ENCODE measurements at places on chromosomes 3 and 15. TPM values are rescaled to one million over a fixed set of nuclear protein-coding genes. Genes with fewer than 3 reads are reported as not detected.

The CA12 gene
- total RNA-seq = 5.4 TPM

The OSTN gene
- 0.26 TPM for total RNA-seq

The SLC38A3 gene
- total RNA-seq = 7.7 TPM

The ITPR1 gene
- total RNA-seq = 36.8 TPM

The CELSR3 gene
- 0.39 TPM for total RNA-seq

The SNRK gene
- total RNA-seq = 29.3 TPM

The CIB2 gene
- 66.9 TPM for total RNA-seq

The LMAN1L gene
- 72.9 TPM for total RNA-seq

The ZNF385D gene
- total RNA-seq = 7.6 TPM

The TEX9 gene
- total RNA-seq = 1.5 TPM

The CMTM7 gene
- total RNA-seq = 8.0 TPM

The TGM5 gene
- not detected for total RNA-seq

The RBP2 gene
- total RNA-seq = not detected

The CCDC33 gene
- not detected for total RNA-seq

Measured in left cardiac atrium (tissue), 4 donors.